ENCODE measurements at places on chromosomes 5 and 9.

DNA sequence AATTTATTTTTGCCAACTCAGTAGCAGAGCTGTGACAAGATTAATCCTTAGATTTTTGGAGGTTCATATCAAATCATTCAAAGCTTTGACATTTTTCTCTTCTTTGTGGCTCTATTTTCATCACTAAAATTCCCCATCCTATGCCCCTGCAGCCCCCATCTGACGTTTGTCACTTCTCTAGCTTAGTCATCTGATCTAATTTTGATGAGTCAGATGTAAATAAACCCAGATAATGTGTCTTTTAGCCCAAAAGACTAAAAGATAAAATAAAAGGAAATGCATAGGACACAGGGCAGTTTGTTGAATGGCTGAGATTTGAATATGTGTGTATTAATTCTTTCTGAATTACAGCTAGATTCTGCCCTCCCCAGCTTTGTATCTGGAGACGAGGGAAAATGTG lies 897 bp upstream of the HSPB3 start:
- no peak overlapping the region for H3K27ac ChIP-seq
- H3K4me3 ChIP-seq, result no peak overlapping the region
- peaks cover 8% of the 10 kb centered on the region for H3K27me3 ChIP-seq
- H3K4me1 ChIP-seq, result no peaks in the 10 kb centered on the region

DNA sequence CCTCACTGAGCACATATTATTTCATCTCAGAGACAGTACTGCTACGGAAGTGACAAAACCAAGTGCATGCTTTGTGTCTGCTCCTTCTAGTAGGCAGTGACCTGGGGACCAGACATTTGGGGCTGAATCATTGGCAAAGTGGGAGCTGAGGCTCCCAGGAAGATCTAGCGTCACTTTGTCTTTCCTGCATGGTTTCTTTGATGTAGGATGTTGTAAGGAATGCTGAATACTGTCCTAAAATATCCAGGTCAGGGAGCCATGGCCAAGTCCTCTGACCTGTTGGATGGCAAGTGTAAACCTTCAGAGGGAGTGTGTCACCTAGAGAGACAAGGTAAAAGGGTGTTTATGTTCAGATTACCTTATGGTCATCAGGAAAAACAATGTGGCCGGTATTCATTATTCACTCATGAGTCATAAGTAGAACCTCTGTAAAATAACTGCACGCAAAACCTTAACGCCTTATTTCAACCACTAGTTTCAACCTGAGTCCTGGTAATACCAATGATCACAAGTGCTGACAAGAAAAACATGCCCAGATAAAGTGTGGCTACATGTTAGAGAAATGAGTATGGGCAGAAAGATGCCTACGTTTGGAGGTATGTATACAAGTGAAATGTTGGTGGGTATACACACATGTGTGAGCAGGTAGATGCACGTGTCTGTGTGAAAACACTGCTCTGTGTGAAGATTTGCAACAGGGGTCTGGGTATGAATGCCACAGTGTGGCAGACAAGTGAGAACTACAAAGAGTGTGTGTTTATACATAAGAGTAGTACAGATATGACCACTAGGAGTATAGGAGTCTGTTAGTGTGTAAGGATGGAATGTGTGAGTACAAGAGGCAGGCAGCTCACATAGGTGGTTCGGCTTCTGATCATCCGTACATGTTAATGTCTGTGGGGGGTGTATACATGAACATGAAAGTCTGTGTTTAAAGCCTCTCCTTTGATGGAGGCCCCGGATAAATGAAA lies 263.9 kb downstream of the SPOCK1 start:
- H3K27me3 ChIP-seq, result peaks cover 13% of the 10 kb centered on the region
- H3K4me1 ChIP-seq, result no peaks in the 10 kb centered on the region
- no peak overlapping the region for H3K4me3 ChIP-seq
- H3K27ac ChIP-seq, result no peak overlapping the region
- no peaks in the 10 kb centered on the region for H3K36me3 ChIP-seq
- no peak for DNase-seq

DNA sequence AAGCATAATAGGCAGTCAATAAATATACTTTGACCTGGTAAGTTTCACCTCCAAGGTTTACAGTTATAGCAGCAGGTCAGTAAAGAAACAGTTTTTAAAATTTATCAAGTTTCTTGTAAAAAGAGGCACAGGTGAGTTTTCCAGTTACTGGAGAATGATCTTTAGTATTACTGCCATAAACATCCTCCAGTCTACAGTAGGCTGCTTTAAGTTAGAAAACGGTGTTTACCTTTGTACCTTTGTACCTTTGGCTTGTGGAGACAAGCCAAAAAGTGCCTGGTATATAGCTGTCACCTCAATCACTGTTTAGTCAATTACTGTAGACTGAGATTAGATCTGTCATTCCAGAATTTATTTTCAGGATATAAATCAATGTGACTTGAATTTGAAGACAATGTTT lies 42.7 kb upstream of the SRFBP1 start:
- DNase-seq, result no peak
- no peak overlapping the region for H3K27ac ChIP-seq
- H3K36me3 ChIP-seq, result peaks cover 2% of the 10 kb centered on the region
- H3K4me3 ChIP-seq, result no peak overlapping the region
- H3K27me3 ChIP-seq, result peaks cover 8% of the 10 kb centered on the region

GRCh38 chr9:126701813-126702140 lies 88.0 kb downstream of the LMX1B start:
- H3K27ac ChIP-seq, result no peak overlapping the region
- H3K27me3 ChIP-seq, result peaks cover 19% of the 10 kb centered on the region
- peaks cover 14% of the 10 kb centered on the region for H3K4me1 ChIP-seq
- no peaks in the 10 kb centered on the region for H3K36me3 ChIP-seq

GRCh38 chr5:146682899-146683532 lies 167.0 kb upstream of the GPR151 start:
- H3K27ac ChIP-seq, result no peak overlapping the region
- no peaks in the 10 kb centered on the region for H3K4me1 ChIP-seq
- no peaks in the 10 kb centered on the region for H3K36me3 ChIP-seq
- H3K4me3 ChIP-seq, result no peak overlapping the region
- no peaks in the 10 kb centered on the region for H3K27me3 ChIP-seq

All from activated CD8-positive, alpha-beta T cell treated with anti-CD3 and anti-CD28 coated beads for 36 hours (primary cell).